Stimulated activated CD4-positive, alpha-beta T cell treated with anti-CD3 and anti-CD28 coated beads, TNF-alpha, amount 100 ng/mL, for 4 hours (primary cell): ENCODE measurements at places on chromosomes 4 and X.

GRCh38 chrX:78321809-78322208 lies 5.6 kb downstream of the CYSLTR1 start:
- peak; percentile 28 for DNase-seq

DNA sequence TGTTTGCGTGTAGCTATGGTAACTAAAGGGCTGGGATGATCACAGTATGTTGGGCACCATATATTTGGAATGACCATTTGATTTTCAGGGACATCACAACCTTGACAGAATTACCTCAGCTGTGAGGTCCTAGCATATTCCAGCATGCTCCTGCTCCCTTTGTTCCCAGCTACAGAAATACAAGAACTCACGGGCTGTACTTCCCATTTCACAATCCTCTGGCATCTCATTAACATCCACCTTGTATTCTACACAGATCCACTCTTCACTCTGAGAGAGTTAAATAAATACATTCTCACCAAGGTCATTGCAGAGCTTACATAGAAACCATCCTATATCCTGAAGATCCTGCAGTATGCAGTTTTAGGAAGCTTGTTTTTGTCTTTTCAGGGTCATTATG lies 169.7 kb downstream of the FRMPD4 start:
- DNase-seq = no peak

- peak; percentile 32 for DNase-seq
These were observed 2.9 kb upstream of the LEF1 start for GRCh38 chr4:108171339-108172230.

- peak; percentile 53 for DNase-seq
These were observed 29.5 kb downstream of the SH3TC1 start for GRCh38 chr4:8228319-8229250.

DNA sequence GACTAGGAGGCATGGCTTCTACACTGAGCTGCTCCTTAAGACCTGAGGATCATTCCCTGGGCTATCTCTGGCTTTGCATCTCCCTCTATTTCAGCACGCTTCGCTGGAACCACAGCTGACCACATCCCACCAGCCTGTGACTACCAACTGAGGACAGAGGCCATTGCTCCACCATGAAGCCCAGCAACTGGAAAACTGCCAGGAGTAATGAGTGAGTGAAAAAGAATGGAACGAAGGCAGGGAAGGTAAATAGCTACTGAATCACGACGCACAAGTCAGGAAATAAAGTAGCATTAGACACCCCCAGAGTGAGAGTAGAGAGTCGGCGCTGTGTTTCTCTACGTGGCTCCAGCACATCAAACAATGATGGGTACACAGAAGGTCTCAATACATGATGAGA lies 314.7 kb downstream of the LDB2 start:
- DNase-seq = no peak

GRCh38 chr4:187470061-187470460 lies 525.5 kb upstream of the ZFP42 start:
- DNase-seq = no peak

GRCh38 chrX:110108381-110108821 lies 105.5 kb downstream of the TMEM164 start:
- DNase-seq = no peak

- no peak for DNase-seq
These were observed 82.7 kb upstream of the GPM6B start for GRCh38 chrX:13899607-13900006.

DNA sequence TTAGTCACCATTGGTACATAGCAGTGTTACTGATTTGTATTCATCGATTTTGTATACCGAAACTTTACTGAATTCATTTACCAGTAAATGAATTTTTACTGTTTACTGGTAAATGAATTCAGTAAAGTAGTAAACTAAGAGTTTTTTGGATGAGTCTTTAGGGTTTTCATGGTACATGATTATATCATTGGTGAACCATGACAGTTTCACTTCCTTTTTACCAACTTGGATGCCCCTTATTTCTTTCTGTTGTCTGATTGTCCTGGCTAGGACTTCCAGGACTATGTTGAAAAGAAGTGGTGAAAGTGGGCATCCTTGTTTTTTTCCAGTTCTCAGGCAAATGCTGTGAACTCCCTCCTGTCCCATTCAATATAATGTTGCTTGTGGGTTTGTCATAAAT lies 494.9 kb downstream of the GALNTL6 start:
- no peak for DNase-seq

GRCh38 chrX:54419559-54420302 lies 20.5 kb upstream of the TSR2 start:
- DNase-seq = no peak

GRCh38 chr4:100569196-100569595 lies 51.4 kb upstream of the EMCN start:
- no peak for DNase-seq

DNA sequence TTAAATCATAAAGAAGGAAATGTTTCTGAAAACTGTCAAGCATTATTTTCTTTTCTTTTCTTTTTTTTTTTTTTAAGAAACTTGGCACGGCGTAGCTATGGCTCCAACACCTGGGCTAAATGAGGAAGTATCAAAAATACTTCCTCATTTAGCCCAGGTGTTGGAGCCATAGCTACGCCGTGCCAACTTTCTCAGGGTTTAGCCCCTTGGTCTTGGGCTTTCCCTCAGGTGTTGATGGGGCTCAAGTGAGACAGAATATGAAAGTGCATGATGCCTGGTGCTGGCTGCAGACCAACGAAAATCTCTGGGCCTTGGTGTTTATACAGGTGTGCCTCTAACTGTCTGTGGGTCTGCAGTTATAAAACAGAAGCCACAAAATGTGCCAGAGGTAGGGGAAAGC lies 132.7 kb downstream of the ARHGAP24 start:
- no peak for DNase-seq

GRCh38 chr4:14178421-14178820 lies 550.9 kb upstream of the BOD1L1 start:
- DNase-seq = no peak

DNA sequence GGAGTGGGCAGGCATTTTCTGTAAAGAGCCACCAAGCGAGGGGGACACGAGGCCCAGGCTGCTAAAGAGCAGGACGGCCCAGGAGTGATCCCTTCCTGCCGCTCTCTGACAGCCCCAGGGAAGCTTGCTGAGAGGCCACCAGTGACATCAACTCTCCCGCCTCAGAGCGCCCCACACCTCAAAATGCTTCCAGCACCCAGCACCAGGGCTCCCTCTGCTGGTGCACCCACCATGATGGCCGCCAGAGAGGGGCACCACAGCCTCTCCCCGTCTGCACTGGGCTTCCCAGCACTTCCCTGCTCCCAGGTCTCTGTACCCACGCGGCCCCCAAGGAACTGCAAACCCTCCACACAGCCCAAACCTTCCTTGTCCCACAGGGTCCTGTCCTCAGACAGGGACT lies 40.4 kb downstream of the GAK start:
- no peak for DNase-seq

- DNase-seq = no peak
These were observed 203.9 kb upstream of the LEF1 start for GRCh38 chr4:108372681-108373080.

DNA sequence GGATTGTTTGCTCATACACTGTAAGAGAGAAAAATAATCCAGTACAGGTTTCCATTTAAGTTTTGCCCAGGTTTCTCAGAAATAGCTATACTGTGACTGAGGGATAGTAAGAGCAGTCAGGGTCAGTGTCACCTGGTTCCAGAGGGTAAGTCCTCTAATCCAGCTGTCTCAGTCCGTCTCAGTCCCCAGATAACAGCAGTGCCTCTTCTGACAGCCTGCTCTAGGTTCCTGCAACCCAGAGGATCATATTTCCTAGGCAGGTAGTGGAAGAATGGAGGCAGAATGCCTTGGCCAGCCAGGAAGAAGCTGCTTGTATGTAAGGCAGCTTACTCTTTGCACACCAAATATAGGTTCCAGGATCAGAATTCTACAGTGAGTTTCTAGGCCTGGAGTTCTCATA lies 22.6 kb upstream of the GNRHR start:
- DNase-seq = no peak

GRCh38 chrX:47584714-47585113 lies 2.5 kb downstream of the TIMP1 start:
- DNase-seq = no peak

DNA sequence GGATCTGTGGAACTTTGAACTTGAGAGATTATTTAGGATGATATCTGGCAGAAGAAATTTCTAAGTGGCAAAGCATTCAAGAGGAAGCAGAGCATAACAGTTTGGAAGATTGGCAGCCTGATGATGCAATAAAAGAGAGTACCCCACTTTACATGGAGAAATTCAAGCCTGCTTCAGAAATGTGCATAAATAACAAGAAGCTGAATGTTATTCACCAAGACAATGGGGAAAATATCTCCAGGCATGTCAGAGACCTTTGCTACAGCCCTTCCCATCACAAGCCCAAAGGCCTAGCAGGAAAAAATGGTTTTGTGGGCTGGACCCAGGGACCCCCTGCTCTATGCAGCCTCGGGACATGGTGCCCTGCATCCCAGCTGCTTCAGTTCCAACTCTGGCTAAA lies 420.8 kb downstream of the DTHD1 start:
- no peak for DNase-seq

DNA sequence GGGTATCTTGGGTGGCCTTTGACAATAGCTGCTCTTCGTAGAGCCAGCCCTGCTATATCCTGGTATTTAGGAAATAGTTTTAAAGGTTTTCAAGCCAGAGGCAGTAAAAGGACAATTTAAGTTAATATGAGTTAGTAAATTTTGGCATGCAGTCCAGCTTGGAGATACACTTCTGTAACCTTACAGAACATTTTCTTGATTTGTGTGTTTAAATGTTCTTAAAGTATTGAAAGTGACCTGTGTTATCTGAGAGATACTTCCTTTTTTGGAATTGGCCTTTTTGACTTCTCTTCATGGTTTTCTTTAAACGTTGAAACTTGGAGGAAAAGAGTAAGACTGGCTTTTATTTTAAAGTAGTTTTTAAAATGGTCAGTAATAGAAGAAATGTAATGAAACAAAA lies 25.5 kb downstream of the PDLIM5 start:
- DNase-seq = no peak

DNA sequence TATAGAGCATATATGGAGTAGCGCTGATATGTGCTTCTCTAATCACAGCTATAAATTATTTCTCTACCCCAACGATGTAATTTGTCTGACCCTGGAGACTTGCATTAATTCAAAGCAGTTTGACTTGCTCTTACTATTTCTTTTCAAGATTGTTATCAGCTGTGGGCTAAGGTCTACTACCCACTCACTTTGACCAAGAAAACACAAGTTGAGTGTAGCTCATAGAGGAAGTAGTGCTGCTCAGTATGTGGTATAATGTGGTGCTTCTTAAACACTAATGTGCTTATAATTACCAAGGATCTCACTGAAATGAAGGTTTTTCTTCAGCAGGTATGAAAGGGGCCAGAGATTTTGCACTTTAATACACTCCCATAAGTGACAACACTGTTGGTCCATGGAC lies 70.1 kb downstream of the INPP4B start:
- DNase-seq = no peak
